Right lobe of liver (tissue), 6 donors: ENCODE measurements at places on chromosomes 6 and 20. TPM values are rescaled to one million over a fixed set of nuclear protein-coding genes. Genes with fewer than 3 reads are reported as not detected.
A peak's percentile ranks its signal among the peaks of the same experiment; 100 is the strongest.

The NNAT gene
- total RNA-seq: not detected

The GINS1 gene
- total RNA-seq: 0.37 TPM

The SOBP gene
- total RNA-seq: 2.8 TPM

DNA sequence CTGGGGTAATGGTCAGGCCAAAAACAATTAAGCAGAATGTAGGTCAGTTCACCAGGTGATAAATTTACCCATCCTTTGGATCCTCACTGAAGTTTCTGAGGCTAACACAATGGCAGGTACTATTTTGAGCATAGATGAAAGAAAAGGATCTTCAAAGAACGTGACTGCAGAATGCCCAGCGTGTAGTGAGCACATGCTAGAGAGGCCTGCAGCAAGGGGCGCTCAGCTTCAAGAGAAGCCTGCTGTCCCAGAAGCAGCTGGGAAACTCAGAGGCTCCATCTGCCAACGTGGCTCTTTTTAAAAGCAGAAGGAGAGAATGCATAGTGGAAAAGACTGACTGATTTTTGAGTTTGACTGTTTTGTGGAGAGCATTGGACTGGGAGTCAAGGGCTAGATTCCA lies 57.4 kb downstream of the CD83 start:
- no peak overlapping the region for H3K27ac ChIP-seq
- no peaks in the 10 kb centered on the region for H3K27me3 ChIP-seq
- DNase-seq: no peak
- no peaks in the 10 kb centered on the region for H3K36me3 ChIP-seq

DNA sequence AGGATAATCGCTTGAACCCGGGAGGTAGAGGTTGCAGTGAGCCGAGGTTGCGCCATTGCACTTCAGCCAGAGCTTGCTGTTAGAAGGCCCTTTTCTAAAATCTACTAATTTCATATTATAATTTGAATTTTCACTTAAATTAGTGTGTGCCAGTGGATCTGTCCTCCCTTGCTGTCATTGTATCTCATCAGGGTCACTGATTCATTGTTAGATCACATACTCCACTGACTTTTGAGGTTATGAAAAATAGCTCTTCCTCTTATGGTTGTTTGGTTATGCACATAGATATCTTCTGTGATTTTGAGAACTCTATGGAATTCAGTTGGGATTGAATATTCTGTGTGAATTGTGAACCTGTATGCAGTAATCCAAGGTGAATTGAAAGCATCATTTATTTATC lies 53.1 kb upstream of the TULP4 start:
- H3K4me3 ChIP-seq: no peak overlapping the region
- H3K36me3 ChIP-seq: no peaks in the 10 kb centered on the region
- no peak overlapping the region for H3K27ac ChIP-seq
- no peak for DNase-seq

- no peak overlapping the region for H3K4me3 ChIP-seq
- H3K4me1 ChIP-seq: no peaks in the 10 kb centered on the region
- H3K36me3 ChIP-seq: no peaks in the 10 kb centered on the region
- DNase-seq: no peak
These were observed 149.3 kb upstream of the STXBP5 start for GRCh38 chr6:147054871-147055270.

GRCh38 chr6:3816251-3816650 lies 32.9 kb upstream of the FAM50B start:
- H3K4me1 ChIP-seq: no peaks in the 10 kb centered on the region
- no peak overlapping the region for H3K27ac ChIP-seq
- H3K36me3 ChIP-seq: no peaks in the 10 kb centered on the region
- H3K4me3 ChIP-seq: no peak overlapping the region

DNA sequence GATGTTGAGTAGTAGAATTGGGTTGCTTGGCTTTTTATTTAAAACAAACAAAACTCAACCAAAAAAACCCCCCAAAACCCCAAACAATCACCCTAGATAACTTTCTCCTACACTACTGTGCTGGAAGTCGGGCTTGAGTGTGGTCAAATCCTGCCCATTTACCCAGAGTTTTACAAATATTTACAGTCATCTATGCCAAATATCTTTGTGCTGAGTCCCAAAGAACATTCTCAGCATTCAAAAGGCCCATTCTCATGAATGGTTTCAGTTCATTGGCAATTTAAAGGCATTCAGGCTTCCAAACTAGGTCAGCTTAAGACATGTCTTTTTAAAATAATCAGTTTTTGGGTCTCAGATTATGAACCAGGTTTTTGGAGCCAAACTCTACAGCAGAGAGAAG lies 1.8 kb downstream of the RNF144B start:
- peak overlapping the region; percentile 81 for H3K27ac ChIP-seq
- DNase-seq: no peak
- H3K27me3 ChIP-seq: no peaks in the 10 kb centered on the region
